ENCODE measurements at places on chromosomes 1 and 21.

DNA sequence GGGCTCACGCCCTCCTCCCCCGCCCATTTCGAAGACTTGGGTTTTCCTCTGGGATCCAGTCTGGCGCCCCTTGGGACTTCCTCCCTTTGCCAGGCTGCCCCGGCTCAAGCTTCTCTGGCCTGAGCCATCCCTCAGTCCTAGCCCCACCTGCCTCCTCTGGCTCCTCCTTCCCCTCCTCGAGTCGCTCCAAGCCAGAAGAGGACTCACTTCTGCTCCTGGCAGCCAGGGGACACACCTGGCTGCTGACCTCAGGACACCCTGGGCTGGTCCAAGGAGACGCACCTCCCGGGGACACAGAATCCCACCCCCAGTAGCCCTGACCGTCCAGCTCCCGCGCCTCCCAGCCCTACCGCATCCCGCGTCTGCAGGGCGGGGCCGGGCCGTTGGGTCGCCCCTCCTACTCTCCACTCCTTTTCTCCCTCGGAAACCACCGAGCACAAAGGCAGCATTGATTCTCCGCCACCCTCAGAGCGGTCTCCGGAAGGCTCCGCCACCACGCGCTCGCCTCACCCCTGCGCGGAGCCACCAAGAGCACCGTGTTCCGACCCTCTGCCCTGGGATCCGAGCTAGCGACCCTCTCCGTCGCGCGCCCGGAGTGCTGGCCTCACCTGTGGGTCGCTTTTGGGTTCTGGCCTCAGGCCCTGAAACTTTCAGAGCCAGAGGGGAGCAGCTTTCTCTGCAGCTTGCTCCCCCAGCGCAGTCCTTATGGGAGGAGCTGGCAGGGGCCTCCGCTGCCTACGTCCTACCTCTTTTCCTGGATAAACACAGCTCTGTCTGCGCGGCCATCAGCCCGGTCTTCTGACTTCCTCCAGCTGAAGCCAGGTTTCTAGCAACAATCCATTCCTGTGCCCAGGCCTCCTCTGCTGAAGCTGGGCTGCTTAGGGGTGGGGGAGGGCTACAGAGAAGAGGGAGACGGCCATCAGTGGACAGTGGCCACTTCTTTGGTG is at the start of gene C2CD4D:
Gene C2CD4D, minus strand, starts transcription at position 364 of the 947 bp plus-strand sequence. CDS start 831 bp downstream, outside the sequence.
- no peak for DNase-seq

GRCh38 chr1:47031059-47031458 is 7.6 kb downstream of the CYP4X1 start:
- DNase-seq, result peak; percentile 57

DNA sequence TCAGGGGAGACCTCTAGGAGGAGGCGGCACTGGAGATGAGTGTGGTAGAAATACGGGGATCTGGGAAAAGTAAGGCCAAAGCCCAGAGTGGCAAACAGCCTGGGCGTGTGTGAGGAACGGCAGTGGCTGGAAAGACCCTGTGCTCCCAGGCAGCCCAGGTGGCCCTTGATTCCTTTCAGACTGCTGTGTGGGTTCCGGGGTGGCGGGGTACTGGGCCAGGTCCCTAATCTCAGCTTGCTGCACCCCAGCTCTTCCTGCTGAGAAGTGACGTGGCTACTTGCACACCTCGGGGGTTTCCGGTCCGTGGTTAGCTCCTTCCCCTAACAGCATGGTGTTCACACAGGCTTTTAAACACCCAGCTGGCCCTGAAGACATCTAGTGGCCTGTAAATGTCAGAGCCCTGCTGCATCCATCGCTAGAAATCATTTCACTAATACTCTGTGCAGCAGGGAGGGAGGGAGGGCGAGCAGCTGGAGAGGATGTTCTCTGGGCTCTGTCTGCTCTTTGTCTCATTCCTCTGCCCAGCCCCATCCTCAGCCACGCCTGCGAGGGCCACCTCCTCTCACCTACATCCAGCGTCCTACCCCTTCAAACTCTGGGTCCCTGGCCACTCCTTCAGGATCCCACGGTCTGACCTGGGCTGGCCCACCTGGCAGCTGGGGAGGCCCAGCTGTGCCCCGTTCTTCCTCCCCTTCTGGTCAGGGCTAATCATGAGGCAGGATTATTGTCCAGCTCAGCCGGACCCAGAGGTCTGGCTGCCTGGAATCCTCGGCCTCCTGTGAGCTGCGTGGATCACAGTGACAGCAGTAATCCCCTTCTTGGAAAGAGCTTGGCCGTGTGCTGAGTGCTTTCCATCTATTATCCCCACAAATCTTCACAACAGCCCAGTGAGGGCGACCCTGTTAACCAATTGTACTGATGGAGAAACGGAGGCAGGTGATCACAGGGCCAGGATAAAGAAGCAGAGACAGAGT is 7.2 kb downstream of the ZDHHC18 start:
- DNase-seq, result no peak

DNA sequence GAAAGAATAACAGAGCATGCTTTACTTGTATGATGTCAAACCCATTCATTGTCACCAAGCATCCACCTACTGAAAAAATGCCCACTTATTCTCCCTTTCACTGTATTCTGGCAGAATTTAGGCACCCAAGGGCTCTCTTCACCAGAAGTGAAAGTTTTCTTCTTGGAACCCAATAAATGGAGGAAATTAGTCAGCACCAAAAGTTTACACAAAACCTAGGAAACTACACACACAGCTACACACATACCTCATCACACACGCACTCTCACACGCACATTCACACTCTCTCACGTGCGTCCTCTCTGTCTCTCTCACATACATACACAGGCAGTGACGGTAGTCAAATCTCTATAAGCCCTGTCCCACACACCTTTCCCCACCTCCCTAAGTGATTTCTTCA is 37.6 kb downstream of the MCOLN2 start:
- DNase-seq, result no peak

GRCh38 chr1:88985692-88986091 is 6.7 kb downstream of the KYAT3 start:
- no peak for DNase-seq

GRCh38 chr1:46772571-46772970 is 26.3 kb upstream of the CYP4B1 start:
- no peak for DNase-seq

DNA sequence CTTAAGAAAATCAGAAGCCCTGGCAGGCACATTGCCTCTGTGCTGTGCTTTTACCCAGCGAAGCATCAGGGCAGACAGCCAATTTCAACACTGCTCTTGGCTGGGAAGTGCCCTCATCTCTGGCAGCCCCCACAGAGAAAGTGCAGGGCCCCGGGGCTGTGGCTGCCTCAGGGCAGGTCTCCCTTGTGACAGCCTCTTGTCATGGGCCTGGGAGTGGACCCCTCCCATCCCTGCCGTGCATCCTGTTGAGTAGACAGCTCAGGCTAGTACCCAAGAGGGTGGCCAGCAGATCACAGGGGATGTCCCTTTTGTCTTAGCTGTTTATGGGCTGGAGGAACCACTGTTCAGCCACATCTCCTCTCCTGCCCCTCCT is 23.3 kb downstream of the TTC34 start:
- DNase-seq, result no peak

GRCh38 chr1:170935231-170935630 is at the start of gene MROH9:
TSS of gene MROH9 (plus strand) at chr1:170935534. CDS start at chr1:170945557, 10,023 bp downstream.
- DNase-seq, result no peak
